ENCODE measurements at places on chromosomes 7 and 10. TPM values are rescaled to one million over a fixed set of nuclear protein-coding genes. Genes with fewer than 3 reads are reported as not detected.

Gene CD36
- total RNA-seq: 421 TPM

- no peak for DNase-seq
- H3K36me3 ChIP-seq: no peaks in the 10 kb centered on the region
- no peak overlapping the region for H3K4me3 ChIP-seq
- H3K27ac ChIP-seq: no peak overlapping the region
Observed at GRCh38 chr7:2894118-2894940, 50.2 kb upstream of the GNA12 start.

GRCh38 chr7:68183176-68183575 is 1186.5 kb downstream of the TYW1 start:
- no peaks in the 10 kb centered on the region for H3K27me3 ChIP-seq
- H3K4me3 ChIP-seq: no peak overlapping the region
- no peaks in the 10 kb centered on the region for H3K4me1 ChIP-seq
- DNase-seq: no peak
- H3K36me3 ChIP-seq: no peaks in the 10 kb centered on the region

GRCh38 chr7:101173752-101174244 is 6.3 kb downstream of the NAT16 start:
- peaks cover 40% of the 10 kb centered on the region for H3K4me1 ChIP-seq
- H3K4me3 ChIP-seq: no peak overlapping the region
- peaks cover 51% of the 10 kb centered on the region for H3K27me3 ChIP-seq
- H3K36me3 ChIP-seq: no peaks in the 10 kb centered on the region
- H3K27ac ChIP-seq: no peak overlapping the region

DNA sequence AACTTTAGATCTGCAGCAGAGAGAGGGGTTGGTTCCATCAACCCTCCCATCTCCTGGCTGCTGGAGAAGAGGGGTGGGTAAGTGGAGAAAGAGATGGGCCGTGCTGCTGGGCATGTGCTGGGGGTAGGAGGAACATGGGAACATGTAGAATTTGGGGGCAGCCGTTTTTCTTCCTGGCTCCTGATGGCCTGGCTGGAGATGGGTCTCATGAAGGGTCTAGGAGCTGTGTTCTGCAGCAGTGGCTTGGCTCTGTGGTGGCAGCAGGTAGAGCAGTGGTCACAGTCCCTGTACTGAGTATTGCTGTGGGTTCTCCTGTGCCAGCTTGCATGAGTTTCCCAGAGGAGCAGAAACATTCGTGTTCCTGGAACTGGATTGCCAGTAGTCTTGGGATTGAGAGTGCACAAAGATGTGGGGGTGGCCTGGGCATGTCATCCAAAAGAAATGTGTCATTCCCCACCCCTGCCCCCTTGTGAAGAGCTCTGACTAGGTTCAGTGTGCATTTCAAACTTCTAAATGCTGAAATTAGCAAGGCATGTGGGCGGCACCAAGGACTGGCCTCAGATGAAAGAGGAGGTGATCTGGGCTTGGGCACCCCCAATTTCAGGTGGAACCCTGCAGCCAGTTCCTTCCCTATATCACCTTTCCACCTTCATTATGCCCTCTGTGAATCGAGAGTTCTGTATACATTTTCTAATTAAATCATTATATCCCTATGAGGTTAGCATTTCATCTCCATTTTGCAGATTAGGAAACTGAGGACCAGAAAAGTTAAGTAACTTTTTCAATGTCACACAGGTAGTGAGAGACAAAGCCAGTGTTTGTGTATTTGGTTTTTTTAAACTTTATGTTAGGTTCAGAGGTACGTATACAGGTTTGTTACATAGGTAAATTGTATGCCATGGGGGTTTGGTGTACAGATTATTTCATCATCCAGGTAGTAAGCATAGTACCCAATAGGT is 2.1 kb downstream of the CHST3 start:
- H3K27ac ChIP-seq: peak overlapping the region; percentile 99
- peak overlapping the region; percentile 65 for H3K4me3 ChIP-seq
- DNase-seq: no peak

All from right atrium auricular region (tissue), 2 donors.